ENCODE measurements at places on chromosomes 3 and 15.
A peak's percentile ranks its signal among the peaks of the same experiment; 100 is the strongest.

DNA sequence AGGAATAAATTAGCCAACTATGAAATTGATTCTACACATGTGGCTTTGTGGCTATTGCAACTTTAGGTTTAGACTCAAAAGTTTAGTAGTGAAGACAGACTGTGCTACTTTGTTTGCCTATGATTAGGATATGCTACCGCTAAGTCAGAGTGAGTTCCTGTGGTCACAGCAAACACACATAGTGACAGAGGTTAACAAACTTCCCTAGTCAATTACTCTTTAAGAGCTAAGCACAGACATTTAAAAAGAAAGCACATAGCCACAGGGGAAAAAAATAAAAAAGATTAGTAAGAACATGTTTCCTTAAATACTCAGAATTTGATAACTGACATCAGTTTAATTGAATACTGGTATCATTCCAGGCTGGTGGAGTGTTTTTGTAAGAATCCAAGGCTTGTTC is 207.1 kb downstream of the GBE1 start:
- DNase-seq, result no peak

GRCh38 chr3:11494131-11494916 is 149.4 kb downstream of the VGLL4 start:
- DNase-seq, result no peak

- no peak for DNase-seq
Observed at GRCh38 chr3:103169289-103169688, 734.5 kb downstream of the ZPLD1 start.

DNA sequence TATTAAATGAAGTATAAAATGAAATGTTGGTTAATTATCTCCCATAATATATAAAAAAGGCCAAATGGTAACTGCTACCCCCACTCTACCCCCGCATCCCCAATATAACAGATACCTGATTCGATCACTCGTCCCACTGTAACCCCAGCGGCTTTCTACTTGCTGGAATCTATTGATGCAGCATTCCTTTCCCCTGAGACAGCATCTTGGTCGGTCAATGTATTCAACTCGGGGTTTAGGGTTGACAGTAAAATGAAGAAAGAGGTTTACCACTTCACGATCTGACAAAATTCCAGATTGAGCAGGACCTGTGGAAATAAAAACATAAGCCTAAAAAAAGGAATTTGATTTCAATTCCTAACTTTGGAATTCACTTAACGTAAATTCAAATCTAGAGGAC is 18.6 kb upstream of the C15orf40 start:
- no peak for DNase-seq

- no peak for DNase-seq
Observed at GRCh38 chr3:190238871-190239270, 83.4 kb downstream of the CLDN1 start.

GRCh38 chr3:133136114-133137041 is 98.2 kb downstream of the TMEM108 start:
- DNase-seq, result no peak

DNA sequence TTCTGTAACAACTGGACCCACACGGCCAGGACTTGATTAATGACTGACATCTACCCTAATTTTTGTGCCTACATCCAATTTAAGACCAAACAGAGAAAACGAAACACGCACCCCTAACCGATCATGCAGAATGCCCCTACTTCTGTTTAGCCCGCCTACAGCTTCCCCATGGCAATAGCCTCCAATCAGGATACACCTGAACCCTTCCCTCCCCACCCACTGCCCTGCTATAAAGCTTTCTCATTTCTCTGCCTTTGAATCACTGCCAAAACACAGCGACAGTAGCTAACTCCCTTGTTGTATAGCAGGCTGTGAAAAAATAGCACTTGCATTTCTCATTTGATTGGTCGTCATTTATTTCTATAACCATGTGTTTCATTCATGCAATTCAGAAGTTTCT is 45.2 kb upstream of the DPPA4 start:
- no peak for DNase-seq

- DNase-seq, result no peak
Observed at GRCh38 chr3:31468433-31468832, 64.3 kb upstream of the STT3B start.

DNA sequence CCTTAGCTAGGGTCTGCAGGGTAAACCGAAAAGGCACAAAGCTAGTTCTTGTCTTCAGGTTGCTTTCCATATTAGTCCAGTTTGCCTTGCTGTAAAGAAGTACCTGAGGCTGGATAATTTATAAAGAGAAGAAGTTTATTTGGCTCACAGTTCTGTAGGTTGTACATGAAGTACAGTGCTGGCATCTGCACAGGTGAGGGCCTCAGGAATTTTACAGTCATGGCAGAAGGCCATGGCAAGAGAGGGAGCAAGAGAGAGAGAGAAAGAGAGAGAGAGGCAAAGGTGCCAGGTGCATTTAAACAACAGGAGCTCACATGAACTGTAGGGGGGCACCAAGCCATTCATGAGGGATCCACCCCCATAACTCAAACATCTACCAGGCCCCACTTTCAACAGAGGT is 26.9 kb downstream of the TRIM42 start:
- no peak for DNase-seq

GRCh38 chr3:86109434-86109833 is 881.5 kb downstream of the VGLL3 start:
- DNase-seq, result no peak

DNA sequence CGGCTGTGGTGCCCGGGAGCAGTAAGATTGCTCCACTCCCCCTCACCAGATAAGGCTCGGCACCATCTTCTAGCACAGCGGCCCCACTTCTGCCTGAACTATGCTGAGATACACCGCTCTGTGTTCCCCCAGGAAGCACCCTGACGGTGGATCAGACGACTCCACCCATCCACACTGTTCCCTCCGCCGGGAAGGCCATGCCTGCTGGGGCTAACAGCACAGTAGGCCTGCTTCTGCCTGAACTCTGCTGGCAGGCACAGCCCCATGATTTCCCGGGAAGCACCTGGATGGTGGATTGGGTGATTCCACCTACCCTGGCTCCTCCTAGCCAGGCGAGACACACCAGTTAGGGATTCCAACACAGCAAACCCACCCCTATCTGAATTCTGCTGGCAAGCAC is 36.3 kb upstream of the PPM1L start:
- DNase-seq, result no peak

DNA sequence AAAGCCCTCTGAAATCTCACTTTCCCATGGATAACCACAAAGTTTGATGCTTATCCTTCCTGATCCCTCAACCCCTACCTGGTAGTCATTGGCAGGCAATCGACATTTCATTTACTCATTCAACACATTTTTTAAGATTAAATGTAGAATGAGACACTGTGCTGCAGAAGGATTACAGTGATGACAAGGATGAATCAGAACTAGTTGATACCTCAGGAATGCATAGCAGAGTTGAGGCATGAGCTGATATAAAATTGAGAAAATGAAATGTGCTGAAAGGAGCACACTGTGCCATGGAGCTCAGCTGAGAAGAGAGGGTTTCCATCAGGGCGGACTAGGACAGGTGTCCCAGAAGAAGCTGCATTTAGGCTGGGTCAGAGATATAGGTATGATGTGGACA is 48.9 kb upstream of the ACTL6A start:
- no peak for DNase-seq

DNA sequence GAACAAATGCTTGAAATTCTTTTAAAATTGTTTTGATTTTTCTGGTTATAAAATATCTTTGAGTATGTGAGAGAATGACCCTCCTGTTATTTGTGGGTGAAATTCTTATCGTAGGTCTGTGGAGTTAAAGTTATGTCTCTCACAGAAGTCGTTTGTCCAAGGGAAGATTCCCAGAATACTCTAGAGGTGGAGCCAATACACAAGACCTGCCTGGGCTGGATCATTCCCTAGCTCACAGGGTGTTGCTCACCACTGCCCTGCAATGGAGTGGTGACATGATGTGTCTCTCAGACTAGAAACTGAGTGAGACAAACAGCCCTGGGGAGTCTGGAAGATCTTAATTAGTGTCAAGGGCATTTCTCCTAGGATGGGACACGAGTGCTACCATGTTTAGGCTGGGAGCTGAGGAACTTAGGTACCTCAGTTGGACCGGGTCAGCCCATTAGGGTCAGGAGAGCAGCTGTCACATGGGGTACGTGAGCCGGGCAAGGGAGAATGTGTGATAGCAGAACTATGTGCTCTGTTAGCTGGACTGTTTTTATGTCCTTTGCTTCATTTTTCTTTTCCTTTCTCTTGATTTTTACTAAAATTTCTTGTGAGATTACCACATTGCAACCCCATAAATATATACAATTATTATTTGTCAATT is 53.6 kb upstream of the MYO5C start:
- DNase-seq, result no peak

GRCh38 chr3:150725548-150725947 is 21.8 kb upstream of the ERICH6 start:
- DNase-seq, result no peak

DNA sequence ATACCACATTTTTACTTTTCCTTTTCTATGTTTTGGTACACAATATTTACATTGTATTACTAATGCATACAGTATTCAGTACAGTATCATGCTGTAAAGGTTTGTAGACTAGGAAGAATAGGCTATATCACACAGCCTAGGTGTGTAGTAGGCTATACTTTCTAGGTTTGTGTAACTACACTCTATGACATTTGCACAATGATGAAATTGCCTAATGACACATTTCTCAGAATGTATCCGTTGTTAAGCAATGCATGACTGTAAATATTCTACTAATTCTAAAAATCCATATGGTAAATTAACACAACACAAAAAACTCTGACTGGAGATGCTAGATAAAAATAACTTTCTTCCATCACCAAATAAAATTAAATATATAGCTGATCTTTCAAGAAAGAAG is 16.2 kb downstream of the NEDD4 start:
- DNase-seq, result no peak

DNA sequence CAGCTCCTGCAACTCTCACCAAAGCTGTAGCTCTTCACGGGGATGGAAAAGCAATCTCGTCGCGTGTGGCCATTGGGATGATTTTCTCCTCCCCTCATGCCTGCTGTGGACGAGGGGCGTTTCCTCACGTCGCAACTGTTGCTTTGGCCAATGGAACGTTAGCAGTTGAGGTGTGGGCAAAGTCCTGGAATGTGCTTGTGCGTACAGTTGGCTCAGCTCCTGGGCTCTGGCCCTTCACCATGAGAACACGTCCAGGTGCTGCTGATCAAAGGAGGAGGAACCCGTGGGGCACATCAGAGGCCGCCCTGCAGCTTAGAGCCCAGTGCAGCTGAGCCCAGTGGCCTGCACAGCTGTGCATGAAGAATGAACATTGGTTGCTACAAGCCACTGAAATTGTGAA is 186.1 kb downstream of the TJP1 start:
- no peak for DNase-seq

GRCh38 chr3:175107995-175108394 is 248.9 kb downstream of the NAALADL2 start:
- DNase-seq, result no peak

GRCh38 chr3:107236655-107237337 is 140.4 kb upstream of the CCDC54 start:
- no peak for DNase-seq

DNA sequence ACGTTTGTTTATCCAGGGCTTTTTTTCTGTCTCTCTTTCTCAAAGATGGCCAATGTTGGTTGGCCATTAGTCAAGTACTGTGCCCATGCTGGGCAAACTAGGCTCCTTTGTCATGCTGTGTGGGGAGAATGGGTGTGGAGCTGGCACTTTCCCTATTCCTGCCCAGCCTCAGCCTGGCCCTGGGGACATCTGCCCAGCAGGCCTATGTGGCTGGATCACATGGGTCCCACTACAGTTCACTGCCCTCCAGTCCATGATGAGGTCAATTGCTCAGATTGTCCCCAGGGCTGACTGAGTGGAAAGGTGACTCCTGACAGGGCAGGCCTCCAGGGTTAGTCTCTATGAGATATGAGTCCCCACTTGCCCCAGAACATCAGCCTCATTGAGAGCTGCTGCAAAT is 54.4 kb upstream of the HERC1 start:
- DNase-seq, result no peak

DNA sequence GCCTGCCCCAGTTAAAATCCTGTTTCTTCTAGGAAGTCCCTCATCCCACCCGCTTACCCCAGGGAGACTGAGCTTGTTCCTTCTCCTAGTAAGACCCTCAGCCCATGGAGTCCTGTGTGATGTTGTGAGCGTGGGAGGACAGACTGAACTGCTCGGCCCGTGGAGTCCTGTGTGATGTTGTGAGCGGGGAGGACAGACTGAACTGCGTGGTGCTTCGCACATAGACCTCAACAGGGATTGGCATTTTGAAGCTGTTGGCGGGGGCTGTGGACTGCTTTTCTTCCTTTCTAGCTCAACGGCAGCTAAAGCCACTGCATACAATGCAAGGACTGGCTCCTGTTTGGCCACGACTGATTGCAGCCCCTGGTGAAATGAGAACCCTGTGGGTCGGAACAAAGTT is 1.6 kb upstream of the SPTBN5 start:
- no peak for DNase-seq

GRCh38 chr15:92808598-92809063 is 91.5 kb upstream of the CHD2 start:
- no peak for DNase-seq

DNA sequence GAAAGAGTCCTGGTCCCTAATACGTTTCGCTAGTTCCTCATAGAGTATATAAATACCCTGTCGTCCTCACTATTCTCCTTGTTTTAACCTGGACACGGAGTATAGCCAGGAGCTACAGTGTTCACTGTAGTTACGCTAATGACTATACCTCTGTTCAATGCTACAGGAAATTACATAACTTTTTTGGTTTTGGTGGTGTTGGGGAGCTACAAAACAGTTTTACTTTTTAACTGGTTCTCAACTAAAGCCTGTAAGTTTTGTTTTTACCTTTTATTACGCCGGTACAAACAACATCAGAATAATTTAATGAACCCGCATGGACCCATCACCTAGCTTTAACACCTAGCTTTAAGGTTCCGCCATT is 1.5 kb downstream of the LMLN start:
- no peak for DNase-seq

DNA sequence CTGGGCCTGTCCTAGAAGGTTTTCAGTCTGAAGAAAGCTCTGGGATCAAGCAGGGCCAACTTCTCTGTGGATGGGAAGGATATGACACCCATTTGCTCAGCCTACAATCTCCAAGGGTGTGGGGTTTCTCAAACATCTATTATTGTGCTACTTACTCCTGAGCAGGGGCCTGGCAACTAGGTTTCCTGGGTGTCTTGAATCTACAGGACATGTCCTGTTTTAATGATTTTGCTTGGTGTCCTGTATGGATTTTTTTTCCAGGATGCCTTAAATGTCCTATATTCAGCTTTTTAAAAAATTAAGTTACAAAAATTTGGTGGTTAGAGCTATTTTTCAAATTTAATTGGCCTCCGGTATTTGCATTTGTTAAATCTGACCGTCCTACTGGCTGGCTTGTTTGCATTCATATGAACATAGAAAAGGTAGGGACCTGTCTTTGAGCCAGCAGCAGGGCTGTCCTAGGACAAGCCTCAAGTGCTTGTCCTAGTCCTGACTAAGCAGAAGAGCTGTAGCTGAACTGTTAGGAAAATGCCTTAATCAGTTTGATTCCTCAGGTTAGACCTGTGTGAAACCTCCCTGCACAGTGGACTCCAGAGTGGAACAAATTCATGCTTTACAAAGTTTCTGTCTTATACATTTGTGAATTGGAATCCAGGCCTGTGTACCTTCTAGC is 40.0 kb upstream of the LMOD3 start:
- no peak for DNase-seq

- DNase-seq, result peak; percentile 58
Observed at GRCh38 chr15:41513506-41514227, at the start of gene LTK. Gene LTK (minus strand): TSS chr15:41513827. CDS start chr15:41513709, 118 bp downstream.

GRCh38 chr15:29352402-29352801 is 82.8 kb upstream of the NSMCE3 start:
- no peak for DNase-seq

Measured in retina (tissue), 1 donor.